Esophagus mucosa (tissue), 1 donor: ENCODE measurements at places on chromosomes 11 and 22. TPM values are rescaled to one million over a fixed set of nuclear protein-coding genes. Genes with fewer than 3 reads are reported as not detected.
A peak's percentile ranks its signal among the peaks of the same experiment; 100 is the strongest.

SPON1 gene
- total RNA-seq, result 3.1 TPM

GRCh38 chr11:66011785-66012303, at the start of gene CST6:
Gene CST6 (plus strand): TSS chr11:66012008. CDS start chr11:66012045, 37 bp downstream.
- ATAC-seq, result peak; percentile 5

DNA sequence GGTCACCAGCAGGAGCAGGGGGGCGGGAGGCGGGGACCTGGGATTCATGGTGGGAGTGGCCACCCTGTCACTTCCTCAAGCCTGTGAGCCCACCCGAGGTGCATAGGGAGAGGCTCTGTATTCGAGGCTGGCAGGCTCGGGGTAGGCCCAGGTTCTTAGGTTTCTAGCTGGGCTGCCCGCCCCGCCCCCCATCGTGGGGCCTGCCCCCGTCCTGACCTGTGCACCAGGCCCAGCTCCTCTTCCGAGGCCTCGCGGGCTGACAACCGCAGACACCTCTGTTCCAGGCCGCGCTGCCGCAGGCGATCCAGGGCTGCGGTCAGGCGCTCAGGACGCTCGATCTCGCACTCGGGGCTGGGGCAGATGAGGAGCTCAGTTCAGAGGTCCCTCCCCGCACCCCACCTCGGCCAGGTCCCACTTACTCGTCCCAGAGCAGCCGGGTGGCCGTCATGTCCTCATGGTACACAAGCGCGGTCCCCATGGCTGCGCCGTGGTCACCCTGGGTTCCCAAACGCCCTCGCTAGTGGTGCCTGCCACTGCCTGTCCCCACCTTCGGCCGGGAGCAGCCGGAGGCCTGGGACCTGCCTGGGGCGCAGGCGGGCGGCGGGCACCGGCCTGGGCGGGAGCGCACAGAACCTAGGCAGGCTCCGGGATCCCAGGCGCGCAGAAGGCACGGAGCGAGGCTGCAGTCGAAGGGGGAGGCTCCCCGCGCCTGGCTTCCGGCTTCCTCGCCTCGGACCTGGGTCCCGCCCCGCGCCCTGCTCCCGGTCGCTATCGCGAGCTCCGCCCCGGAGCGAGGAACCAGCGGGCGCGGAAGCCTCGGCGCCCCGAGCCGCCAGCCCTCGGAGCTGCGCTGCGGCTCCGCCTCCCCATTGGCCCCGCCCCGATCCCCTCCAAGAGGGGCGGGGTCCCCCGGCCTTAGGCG, at the start of gene HDAC10:
HDAC10 (minus strand) TSS at position 711 of the 922 bp plus-strand sequence; CDS start at position 478, 233 bp downstream.
- peak; percentile 69 for ATAC-seq

KLHDC7B gene
- total RNA-seq, result 0.20 TPM

YPEL1 gene
- total RNA-seq, result 0.36 TPM

MGAT3 gene
- total RNA-seq, result 0.44 TPM

- no peak for ATAC-seq
These were observed 574.8 kb downstream of the JRKL start for GRCh38 chr11:96964661-96965060.

- no peak for ATAC-seq
These were observed 105.8 kb upstream of the BID start for GRCh38 chr22:17880020-17880419.

DNA sequence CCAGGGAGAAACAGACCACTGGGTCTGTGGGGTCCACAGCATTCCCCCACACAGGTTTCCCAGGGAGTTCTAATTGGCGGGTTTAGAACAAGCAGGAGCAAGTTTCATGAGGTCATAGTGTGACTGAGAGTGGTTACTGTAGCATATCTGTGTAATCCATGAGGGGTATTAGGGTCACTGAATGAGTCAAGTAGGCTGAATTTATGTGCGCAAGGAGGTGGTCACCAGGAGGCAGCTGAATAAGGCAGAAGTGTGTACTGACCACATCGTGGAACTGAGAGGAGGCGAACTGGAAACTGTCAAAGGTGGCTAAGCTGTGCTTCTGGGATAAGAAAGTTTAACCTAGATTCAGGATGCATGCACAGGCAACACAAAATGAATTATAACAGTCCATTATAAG, 876.0 kb downstream of the METTL15 start:
- ATAC-seq, result no peak

GRCh38 chr11:74179234-74180052, 8.4 kb downstream of the PPME1 start:
- no peak for ATAC-seq

GRCh38 chr22:17780116-17780740, 6.0 kb upstream of the BID start:
- ATAC-seq, result no peak

DNA sequence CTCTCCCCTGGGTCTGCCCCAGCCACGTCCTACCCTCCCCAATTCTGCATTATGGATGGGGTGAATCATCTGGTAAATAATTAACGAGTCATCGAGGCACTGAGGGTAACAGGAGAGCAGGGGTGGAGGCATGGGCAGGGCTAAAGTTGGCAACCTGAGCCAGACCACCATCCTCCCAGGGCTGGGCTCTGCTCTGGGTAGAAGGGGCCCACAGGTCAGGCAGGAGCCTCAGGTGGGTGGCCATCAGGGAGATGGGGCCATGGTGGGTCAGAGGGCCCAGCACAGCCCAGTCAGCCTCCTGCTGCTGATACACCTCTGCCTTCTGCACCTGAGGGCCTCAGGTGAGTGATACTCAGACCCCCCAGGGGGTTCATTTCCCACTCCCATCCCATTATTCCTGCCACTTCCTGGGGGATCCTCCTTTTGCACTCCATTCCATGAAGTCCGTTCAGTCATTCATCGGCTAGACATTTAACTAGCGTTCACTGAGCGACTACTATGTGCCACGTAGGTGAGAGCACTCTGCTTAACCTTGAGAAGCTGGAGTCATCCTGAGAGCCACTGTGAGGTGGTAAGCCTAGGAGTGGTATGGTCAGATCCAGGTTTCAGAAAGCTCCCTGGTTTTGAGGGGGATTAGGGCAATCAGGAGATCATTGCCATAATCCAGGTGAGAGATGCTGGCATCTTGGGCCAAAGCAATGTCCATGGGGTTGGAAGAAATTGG, at the start of gene VSIG10L2:
VSIG10L2 (plus strand) TSS at position 248 of the 724 bp plus-strand sequence; CDS start at position 260, 12 bp downstream.
- no peak for ATAC-seq

DNA sequence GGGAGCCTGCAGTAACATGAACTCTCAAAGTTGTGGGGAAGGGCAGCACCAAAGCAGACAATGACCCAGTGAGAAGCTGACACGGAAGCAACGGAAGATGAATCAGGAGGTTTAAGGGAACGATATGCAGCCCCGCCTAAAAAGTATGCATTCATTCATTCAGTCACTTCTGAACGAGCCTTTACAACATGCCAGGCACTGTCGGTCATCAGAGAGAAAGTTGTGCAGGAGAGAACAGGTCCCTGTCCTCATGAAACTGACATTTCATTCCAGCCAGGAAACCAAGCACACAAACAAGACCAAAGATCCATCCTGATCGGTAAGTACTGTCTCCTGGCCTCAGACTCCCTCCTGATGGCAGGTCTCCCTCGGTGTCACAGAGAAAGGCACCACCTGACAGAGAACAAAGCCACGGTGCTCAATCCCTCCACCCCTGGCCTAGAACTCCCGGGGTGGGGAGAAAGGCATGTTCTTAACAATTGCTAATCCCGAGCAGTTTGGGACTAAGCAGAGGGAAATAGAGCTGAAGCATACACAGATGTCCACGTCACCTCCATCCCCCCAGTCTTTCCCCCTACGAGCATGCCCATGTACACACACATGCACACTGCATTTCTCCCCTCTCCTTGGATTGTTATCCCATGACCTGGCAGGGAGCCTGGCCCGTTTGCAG, 49.3 kb downstream of the LRFN4 start:
- ATAC-seq, result peak; percentile 85

DDI1 gene
- not detected for total RNA-seq

IGHMBP2 gene
- total RNA-seq, result 12.6 TPM

- no peak for ATAC-seq
These were observed 87.7 kb upstream of the NECTIN1 start for GRCh38 chr11:119816660-119817059.

CENPM gene
- 10.6 TPM for total RNA-seq

KCNJ1 gene
- not detected for total RNA-seq

DNA sequence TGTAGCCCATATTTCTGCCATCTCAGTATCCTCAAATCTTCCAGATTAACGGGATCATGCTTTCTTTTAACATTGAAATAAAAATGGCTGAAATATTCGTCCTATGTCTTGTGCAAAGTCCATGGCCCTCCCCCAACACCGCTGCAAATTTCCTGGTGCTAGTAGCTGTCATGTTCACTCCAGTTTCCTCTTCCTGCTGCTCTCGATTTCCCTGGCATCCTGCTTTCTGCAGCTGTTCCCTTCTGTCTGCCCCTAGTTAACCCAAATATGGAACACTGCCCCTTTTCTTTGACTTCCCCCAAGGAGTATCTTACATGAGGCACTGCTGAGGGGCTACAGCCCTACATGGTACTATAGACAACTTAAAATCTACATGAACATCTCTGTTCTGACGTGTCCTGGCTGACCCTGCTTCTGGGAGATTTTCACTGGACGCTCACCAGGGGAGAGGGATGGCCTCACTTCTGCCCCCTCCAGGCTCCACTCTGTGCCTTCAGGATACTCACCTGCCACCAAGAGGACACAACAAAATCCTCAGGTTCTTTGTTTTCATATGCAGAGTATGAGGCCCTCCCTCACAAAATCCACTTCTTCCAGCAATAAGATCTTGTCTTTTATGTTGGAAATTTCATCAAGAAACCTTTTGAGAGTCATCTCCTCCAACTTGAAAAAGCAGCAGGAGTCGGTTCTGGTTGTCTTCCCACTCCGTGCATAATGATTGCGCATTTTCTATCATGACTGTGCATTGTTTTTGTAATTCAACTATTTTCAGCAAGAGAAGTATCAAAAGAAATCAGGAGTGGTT, 29.5 kb upstream of the SCUBE2 start:
- no peak for ATAC-seq

GRCh38 chr11:77170107-77170506, 42.1 kb downstream of the MYO7A start:
- no peak for ATAC-seq

LINC01488 gene
- total RNA-seq, result not detected

PPP1R14B gene
- 265 TPM for total RNA-seq

GRCh38 chr11:121367844-121368225, 75.3 kb downstream of the SC5D start:
- ATAC-seq, result no peak

GRCh38 chr22:35380537-35381423, at the start of gene HMOX1:
Gene HMOX1 (plus strand): TSS chr22:35381096. CDS start chr22:35381174, 78 bp downstream.
- peak; percentile 66 for ATAC-seq

P2RX6 gene
- total RNA-seq, result 0.64 TPM

DNA sequence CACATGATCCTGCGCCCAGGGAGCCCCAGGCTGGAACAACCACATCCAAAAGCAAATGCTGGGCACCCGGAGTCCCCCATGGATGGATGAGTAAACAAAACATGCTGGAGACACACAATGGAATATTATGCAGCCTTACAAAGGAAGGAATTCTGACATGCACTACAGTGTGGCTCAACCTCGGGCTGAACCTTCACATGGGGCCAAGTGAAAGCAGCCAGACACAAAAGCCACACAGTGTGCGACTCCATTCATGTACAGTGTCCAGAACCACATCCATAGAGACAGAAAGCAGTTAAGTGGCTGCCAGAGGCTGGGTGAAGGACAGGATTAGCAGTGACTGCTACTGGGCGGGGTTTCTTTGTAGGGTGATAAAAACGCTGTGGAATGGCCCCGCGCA, 10.1 kb downstream of the POLR3H start:
- ATAC-seq, result no peak

GRCh38 chr11:64538501-64538951, 52.5 kb upstream of the SLC22A12 start:
- peak; percentile 7 for ATAC-seq

GRCh38 chr11:28488336-28488735, 380.1 kb downstream of the METTL15 start:
- ATAC-seq, result no peak

GRCh38 chr22:29797351-29797750, 30.2 kb downstream of the UQCR10 start:
- ATAC-seq, result no peak

DNA sequence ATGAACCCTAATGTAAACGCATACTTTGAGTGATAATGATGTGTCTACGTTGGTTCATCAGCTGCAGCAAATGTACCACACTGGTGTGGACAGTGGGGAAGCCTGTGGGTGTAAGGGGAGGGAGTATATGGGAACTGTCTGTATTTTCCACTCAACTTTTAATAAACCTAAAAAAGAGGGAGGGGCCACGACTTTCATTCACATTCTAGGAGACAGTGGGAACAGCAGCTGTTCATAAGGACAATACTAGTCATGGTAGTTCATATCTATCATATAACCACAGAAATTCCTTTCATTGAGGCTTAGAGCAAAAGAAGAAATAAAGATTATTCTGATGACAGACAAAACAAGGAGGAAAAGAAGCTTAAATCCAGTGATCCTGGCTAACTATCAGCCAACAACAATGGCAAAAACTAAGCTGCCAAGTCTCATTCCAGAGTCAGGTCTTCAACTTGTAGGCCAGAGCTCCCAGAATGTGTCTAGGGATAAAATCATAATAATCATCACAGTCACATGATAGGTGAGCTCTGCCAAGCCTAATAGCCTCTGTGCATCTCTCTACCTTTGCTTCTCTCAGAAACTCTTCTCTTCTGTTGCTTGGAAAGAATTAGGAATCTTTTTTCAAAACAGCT, 59.4 kb upstream of the CHRM4 start:
- no peak for ATAC-seq

- no peak for ATAC-seq
These were observed 519.8 kb downstream of the BRD1 start for GRCh38 chr22:49307870-49308269.

NRGN gene
- total RNA-seq, result 1.1 TPM

LDHAL6A gene
- total RNA-seq, result not detected

NARS2 gene
- 10.4 TPM for total RNA-seq

BTG4 gene
- not detected for total RNA-seq

DNA sequence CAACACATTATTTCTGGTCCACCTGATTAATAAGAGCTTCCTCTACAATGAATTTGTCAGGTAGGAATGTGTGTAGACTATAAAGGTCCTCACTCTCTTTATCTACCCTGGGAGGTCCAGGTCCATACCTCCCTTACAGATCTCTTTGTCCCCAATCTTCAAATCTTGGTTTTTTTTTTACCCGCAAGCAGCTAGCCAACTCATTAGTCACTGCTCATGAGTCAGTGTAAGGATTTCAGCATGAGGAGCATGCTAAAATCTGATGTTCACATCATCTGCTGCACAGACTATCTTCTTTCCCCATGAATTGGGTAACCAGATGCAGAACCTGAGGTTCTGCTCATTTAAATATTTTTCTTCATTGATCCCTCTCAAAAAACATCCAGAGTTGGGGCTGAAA, 397.0 kb upstream of the ISX start:
- ATAC-seq, result no peak

GRCh38 chr11:83543706-83544439, 257.7 kb upstream of the CCDC90B start:
- ATAC-seq, result peak; percentile 28

INS gene
- total RNA-seq, result not detected
